ENCODE measurements at places on chromosomes 7 and 10. TPM values are rescaled to one million over a fixed set of nuclear protein-coding genes. Genes with fewer than 3 reads are reported as not detected.

HKDC1 gene
- total RNA-seq, result 0.79 TPM

NRAP gene
- total RNA-seq, result 0.34 TPM

NEUROD6 gene
- not detected for total RNA-seq

GPRIN2 gene
- total RNA-seq, result not detected

TMEM130 gene
- total RNA-seq, result 0.31 TPM

ALOX5 gene
- not detected for total RNA-seq

OR9A2 gene
- not detected for total RNA-seq

SPDYE9 gene
- total RNA-seq, result not detected

EVX1 gene
- total RNA-seq, result not detected

PDZD7 gene
- total RNA-seq, result 0.26 TPM

VPS26A gene
- total RNA-seq, result 82.1 TPM

TMEM225B gene
- total RNA-seq, result 1.3 TPM

EPO gene
- not detected for total RNA-seq

HABP2 gene
- not detected for total RNA-seq

C7orf25 gene
- total RNA-seq, result 7.3 TPM

MYOF gene
- total RNA-seq, result 24.2 TPM

CAMK1D gene
- total RNA-seq, result 27.0 TPM

PAOX gene
- total RNA-seq, result 2.1 TPM

TRPV5 gene
- total RNA-seq, result not detected

PNLIPRP1 gene
- total RNA-seq, result not detected

ZCWPW1 gene
- 1.1 TPM for total RNA-seq

ADIRF gene
- not detected for total RNA-seq

ITGA8 gene
- total RNA-seq, result 0.07 TPM

PPP3CB gene
- 60.2 TPM for total RNA-seq

ACSL5 gene
- total RNA-seq, result 1.0 TPM

TUBAL3 gene
- total RNA-seq, result not detected

KIAA1217 gene
- 76.2 TPM for total RNA-seq

IFIT1 gene
- total RNA-seq, result 2.4 TPM

NUTM2A gene
- 1.1 TPM for total RNA-seq

C10orf67 gene
- total RNA-seq, result 0.50 TPM

SLC18A3 gene
- total RNA-seq, result 0.28 TPM

CYP3A4 gene
- total RNA-seq, result not detected

ADO gene
- total RNA-seq, result 38.4 TPM

RGS10 gene
- total RNA-seq, result 16.6 TPM

SPDYE2B gene
- total RNA-seq, result not detected

AEBP1 gene
- total RNA-seq, result 31.8 TPM

INSIG1 gene
- 51.8 TPM for total RNA-seq

PON1 gene
- total RNA-seq, result not detected

SAMD9 gene
- total RNA-seq, result 1.7 TPM
